Activated CD8-positive, alpha-beta memory T cell treated with anti-CD3 and anti-CD28 coated beads for 1 hour (primary cell): ENCODE measurements at places on chromosomes 5 and 9.

GRCh38 chr5:181185560-181185959 is 19.4 kb downstream of the TRIM7 start:
- DNase-seq, result no peak

DNA sequence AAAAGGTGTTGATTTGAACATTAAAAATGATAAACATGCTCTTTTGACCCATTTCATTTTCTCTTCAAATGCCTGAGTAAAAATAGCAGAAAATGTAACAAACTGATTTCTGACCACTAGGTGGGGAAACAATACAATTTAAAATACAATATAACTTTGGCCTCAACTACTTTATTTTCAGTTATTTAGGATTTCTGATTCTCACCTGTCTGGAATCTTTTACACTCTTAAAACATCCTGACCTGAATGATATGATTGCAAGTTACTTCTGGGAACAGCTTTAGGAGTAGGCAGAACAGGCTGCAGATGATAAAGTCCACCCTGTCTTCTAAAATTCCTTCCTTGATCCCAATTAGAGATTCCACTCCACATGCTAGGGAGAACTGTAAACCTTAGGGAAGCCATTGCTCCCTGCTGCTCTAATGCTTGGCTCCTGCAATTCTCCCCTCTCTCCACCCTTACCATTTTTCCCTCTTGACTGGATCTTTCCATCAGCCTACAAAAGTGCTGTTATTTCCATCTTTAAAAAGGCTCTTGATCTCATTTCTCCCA is 70.3 kb downstream of the FYB1 start:
- DNase-seq, result no peak

GRCh38 chr9:127216210-127216887 is 48.2 kb upstream of the GARNL3 start:
- no peak for DNase-seq

- no peak for DNase-seq
Measured at GRCh38 chr5:6469836-6470235, 21.2 kb downstream of the UBE2QL1 start.

- DNase-seq, result no peak
Measured at GRCh38 chr5:154860123-154860522, 1.7 kb downstream of the CNOT8 start.

- DNase-seq, result no peak
Measured at GRCh38 chr9:132087438-132088030, 7.9 kb upstream of the MED27 start.
